ENCODE measurements at places on chromosomes 7 and 10.

- no peak for DNase-seq
Measured at GRCh38 chr10:61020420-61021158, 76.6 kb upstream of the RHOBTB1 start.

DNA sequence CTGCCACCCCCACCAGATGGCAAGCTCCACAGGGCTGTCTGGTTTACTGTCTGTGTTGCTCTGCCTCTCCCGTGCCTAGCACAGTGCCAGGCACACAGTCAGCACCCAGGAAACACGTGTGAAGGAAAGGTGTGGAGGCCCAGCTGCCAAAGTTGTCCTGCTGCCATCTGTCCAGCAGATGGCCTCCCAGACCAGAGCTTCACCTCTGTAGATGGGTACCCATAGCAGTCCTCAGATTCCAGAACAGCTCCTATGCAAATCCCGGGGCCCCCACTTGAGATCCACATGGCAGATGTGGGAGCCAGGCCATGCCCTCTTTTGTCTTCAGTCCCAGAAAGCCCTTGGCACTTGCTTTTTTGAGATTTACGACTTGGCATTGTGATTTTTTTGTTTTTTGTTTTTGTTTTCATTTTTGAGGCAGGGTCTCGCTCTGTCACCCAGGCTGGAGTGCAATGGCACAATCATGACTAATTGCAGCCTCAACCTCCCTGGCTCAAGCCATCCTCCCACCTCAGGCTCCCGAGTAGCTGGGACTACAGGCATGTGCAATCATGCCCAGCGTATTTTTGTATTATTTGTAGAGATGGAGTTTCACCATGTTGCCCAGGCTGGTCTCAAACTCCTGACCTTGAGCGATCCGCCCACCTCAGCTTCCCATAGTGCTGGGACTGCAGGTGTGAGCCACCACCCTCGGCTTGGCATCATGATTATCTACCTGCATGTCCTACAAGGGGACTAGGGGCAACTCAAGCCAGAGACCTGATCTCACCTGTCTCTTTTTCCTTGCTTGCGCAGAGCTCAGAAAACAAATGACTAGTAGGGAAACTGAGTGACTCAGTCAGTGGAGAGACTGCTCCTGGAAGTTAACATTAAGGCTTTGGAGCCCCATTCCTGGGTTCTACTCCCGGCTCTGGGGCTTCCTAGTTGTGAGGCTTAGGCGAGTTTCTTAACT, 16.9 kb upstream of the PALD1 start:
- peak; percentile 38 for DNase-seq

- no peak for DNase-seq
Measured at GRCh38 chr10:74738985-74739567, 87.3 kb upstream of the KAT6B start.

DNA sequence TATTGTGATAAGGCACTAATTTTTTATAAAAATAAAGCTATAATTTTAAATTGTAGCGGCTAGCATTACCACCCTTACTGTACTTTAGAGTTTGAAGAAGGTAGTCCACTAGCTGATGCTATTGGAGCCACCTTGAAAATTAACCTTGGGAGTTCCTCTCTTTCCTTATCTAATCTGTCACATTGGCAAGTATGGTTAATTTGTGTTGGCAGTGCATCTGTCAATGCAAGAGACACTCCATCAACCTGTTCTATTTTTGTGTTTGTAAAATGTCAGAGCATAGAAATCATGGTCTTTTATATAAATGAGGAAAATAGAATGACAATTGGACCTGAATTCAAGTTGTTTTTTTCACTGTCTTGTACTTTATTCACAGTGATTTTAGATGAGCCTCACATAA, 20.5 kb downstream of the GLCCI1 start:
- DNase-seq: no peak

DNA sequence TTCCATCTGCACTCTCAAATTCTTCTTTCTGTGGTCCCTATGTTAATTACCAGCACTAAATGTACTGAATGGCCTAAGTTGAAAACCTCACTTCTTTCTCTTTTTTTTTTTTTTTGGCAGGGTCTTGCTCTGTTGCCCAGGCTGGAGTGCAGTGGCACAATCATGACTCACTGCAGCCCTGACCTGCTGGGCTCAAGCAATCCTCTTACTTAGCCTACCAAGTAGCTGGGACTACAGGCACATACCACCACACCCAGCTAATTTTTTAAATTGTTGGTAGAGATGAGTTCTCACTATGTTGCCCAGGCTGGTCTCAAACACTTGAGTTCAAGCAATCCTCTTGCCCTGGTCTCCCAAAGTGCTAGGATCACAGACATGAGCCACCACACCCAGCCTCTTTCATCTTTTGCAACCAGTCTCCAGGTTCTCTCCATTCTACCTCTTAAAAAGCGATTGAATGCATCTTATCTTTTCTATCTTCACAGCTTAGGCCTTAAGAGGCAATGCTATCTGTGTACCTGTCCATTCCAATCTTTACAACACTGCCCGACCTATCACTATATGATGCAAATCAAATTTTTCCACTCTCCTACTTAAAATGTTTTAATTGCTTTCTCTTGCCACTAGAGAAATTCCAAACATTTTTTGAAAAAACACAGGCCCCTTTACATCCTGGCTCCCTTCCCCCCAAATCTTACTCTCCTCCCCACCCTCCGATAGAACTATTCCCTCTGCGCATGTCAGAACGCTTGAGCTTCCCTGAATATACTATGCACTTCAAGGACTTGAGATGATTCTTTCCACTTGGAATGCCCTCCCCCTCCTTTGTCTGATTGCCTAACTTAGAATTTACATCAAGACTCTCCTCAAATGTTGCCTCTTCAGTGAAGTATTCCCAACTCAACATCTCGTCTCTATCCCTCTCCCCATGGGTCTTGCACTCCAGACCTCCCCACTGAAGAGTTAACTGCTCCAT, 6.0 kb downstream of the ICA1 start:
- no peak for DNase-seq

DNA sequence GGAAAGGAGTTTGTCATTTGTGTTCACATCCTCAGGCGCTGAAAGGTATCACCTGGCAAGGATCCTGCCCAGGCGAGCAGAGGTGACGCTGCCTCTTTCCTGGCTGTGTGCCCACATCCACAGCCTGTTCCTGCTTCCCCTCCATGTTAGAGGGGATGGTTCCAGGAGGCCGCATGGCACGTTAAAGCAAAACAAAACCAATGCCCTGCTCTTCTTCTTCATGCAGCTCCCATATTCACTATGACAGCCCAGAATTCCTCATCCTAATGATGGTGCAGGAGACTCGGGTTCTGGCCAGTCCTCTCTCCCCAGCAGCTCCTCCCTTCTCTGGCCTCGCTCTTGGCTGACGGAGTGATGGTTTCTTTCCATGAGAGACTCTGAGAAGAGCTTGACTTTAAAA, 678.5 kb upstream of the ANKRD30A start:
- no peak for DNase-seq

- DNase-seq: no peak
Measured at GRCh38 chr7:67764289-67764688, 767.7 kb downstream of the TYW1 start.

DNA sequence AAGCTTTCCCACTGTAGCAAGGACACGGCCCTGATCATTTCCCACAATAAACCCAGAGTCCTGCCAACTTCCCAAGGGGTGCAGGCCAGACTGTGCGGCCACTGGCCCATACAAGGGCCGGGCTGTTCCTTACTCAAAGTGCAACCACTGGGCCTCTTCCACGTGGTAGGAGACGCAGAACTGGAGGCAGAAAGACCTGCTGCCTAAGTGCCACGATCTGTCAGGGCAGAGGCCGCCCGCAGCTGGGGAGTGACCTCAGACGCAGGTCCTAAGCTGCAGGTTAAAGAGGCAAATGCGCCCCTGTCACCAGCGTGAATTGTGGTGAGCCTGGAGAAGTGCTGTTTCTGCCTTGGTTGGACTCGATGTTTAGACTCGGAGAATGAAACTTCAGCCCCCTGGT, 26.2 kb downstream of the GPER1 start:
- no peak for DNase-seq

DNA sequence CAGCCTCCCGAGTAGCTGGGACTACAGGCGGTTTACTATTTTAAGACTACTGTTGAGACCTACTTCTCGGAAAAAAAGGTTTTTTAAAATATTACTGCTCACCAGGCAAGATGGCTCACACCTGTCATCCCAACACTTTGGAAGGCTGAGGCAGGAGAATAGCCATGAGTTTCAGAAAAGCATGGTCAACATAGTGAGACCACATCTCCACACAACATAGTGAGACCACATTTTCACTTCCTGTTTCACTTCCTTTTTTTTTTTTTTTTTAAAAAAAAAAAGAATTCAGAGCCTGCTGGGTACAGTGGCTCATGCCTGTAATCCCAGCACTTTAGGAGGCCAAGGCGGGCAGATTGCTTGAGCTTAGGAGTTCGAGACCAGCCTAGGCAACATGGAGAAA, 46.5 kb downstream of the SVOPL start:
- no peak for DNase-seq
